ENCODE measurements at places on chromosomes 7 and 10. TPM values are rescaled to one million over a fixed set of nuclear protein-coding genes. Genes with fewer than 3 reads are reported as not detected.

DNA sequence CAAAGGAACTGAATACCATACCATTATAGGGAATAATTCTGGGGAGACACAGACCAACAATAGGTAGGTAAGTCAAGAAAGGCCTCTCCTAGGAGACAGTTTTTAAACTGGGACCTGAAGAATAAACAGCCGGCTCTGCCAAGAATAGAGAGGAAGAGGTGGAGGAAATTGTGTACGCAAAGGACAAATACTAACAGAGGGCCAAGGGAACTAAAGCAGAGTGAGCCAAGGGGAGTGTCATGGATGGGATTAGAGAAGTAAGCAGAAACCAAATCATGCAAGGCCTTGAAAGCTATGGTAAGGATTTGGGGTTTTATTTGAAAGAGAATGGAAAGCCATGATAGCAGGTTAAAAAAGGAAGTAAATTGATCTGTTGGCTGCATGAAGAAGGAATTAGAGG is 18.1 kb upstream of the ITGB8 start:
- no peak overlapping the region for H3K27ac ChIP-seq
- no peaks in the 10 kb centered on the region for H3K27me3 ChIP-seq
- H3K4me3 ChIP-seq: no peak overlapping the region
- H3K4me1 ChIP-seq: peaks cover 12% of the 10 kb centered on the region
- DNase-seq: no peak

Gene FZD8
- total RNA-seq: 8.7 TPM

- H3K27ac ChIP-seq: no peak overlapping the region
- no peak for DNase-seq
- H3K4me3 ChIP-seq: no peak overlapping the region
- H3K36me3 ChIP-seq: no peaks in the 10 kb centered on the region
Observed at GRCh38 chr7:48627164-48627563, 297.2 kb upstream of the CDC14C start.

- no peaks in the 10 kb centered on the region for H3K27me3 ChIP-seq
- H3K4me3 ChIP-seq: no peak overlapping the region
- H3K36me3 ChIP-seq: no peaks in the 10 kb centered on the region
- DNase-seq: no peak
Observed at GRCh38 chr10:32131388-32131787, 75.2 kb upstream of the KIF5B start.

Gene FAM149B1
- 13.6 TPM for total RNA-seq

Gene SVOPL
- 1.4 TPM for total RNA-seq

DNA sequence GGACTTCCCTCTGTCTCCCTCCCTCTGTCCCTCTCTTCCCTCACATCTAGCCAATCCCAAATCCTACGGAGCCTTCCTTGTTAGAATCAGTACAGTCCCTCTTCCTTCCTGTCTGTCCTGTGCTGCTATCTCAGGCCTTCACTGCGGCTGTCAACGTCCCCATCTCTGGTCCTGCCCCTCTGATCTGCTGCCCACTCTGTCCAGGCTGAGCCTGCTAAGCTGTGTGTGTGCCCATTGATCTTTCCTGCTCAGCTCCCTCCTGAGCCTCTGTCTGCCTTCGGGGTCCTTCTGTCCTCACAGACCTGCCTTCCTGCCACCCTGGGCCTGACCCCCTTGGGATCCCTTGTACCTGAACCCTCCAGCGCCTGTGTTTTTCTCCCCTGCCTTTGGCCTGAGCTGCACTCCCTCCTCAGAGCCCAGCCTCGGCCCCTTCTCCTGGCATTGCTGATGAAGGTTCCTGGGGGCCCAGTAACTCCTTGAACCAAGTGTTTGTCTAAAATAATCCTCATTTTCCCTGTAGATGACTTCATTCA is 182.1 kb upstream of the SHH start:
- no peaks in the 10 kb centered on the region for H3K36me3 ChIP-seq
- H3K27me3 ChIP-seq: no peaks in the 10 kb centered on the region
- no peaks in the 10 kb centered on the region for H3K4me1 ChIP-seq

- H3K27ac ChIP-seq: no peak overlapping the region
- no peaks in the 10 kb centered on the region for H3K27me3 ChIP-seq
- peaks cover 13% of the 10 kb centered on the region for H3K4me1 ChIP-seq
- no peaks in the 10 kb centered on the region for H3K36me3 ChIP-seq
- H3K4me3 ChIP-seq: no peak overlapping the region
- no peak for DNase-seq
Observed at GRCh38 chr10:44253769-44254462, 131.0 kb downstream of the CXCL12 start.

DNA sequence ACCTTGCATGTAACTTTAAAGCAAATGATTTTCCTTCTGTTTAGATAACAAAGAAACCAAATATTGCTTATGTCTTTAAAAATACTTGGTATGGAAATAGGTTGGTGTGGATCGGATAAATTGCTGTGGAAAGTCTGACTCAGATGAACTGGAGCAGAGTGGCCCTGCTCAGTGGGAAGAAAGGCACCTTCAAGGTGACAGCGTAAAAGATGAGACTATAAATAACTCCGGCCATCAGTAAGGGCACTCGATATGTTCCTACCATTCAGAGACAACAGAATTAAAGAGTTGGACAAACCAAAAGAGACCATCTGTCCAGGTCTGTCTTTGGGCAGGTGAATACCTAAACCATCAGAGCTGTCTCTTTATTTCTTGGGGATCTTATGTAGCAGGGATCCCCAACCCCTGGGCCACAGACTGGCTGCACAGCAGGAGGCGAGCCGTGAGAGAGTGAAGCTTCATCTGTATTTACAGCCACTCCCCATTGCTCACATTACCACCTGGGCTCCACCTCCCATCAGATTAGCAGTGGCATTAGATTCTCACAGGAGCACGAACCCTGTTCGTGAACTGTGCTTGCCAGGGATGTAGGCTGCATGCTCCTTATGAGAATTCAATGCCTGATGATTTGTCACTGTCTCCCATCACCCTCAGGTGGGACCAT is 357.1 kb downstream of the PRPF18 start:
- H3K4me3 ChIP-seq: no peak overlapping the region
- H3K27me3 ChIP-seq: no peaks in the 10 kb centered on the region
- peak; percentile 50 for DNase-seq
- no peaks in the 10 kb centered on the region for H3K36me3 ChIP-seq
- peaks cover 18% of the 10 kb centered on the region for H3K4me1 ChIP-seq

- H3K27ac ChIP-seq: no peak overlapping the region
- no peaks in the 10 kb centered on the region for H3K27me3 ChIP-seq
- DNase-seq: no peak
- H3K4me1 ChIP-seq: no peaks in the 10 kb centered on the region
- H3K36me3 ChIP-seq: no peaks in the 10 kb centered on the region
Observed at GRCh38 chr10:123597676-123598075, 68.5 kb upstream of the GPR26 start.

DNA sequence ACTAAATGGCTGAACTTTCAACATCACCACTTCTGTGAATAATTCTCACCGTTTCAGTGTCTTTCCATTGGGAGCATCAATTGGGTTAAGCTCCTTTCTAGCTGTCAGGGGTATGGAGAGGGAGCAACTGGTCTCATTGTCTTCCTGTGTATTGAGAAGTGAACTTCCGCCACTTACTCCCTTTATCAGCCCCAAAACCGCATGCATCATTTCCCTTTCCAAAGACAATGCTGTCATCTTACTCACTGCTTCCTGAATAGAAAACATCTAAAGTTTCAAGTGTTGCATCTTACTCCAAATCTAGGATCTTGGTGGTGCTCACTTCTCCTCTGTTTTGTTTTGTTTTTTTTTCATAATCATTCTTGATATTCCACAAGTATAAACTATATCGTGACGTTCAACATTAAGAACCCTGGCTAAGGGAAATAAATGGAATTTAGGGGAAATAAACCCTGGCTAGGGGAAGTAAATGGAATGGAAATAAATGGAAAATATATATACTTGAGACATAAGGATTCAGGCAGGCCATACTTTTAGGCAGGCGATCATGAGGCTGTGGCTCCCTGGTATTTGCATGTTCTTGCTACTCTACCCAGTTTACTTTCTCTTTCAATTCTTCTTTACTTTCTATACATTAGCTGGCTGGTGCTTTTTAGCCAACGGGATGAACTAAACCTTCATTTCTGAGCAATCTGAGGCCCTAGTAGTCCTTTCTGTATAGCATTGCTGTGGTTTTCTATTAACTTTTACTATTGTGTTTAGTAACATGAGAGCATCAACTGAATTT is 371.9 kb downstream of the BMPER start:
- H3K4me3 ChIP-seq: no peak overlapping the region
- H3K27ac ChIP-seq: no peak overlapping the region
- no peaks in the 10 kb centered on the region for H3K4me1 ChIP-seq

GRCh38 chr7:137462074-137462715 is 118.7 kb upstream of the PTN start:
- H3K4me1 ChIP-seq: no peaks in the 10 kb centered on the region
- H3K4me3 ChIP-seq: no peak overlapping the region
- H3K27me3 ChIP-seq: no peaks in the 10 kb centered on the region
- DNase-seq: no peak
- no peaks in the 10 kb centered on the region for H3K36me3 ChIP-seq
- no peak overlapping the region for H3K27ac ChIP-seq

DNA sequence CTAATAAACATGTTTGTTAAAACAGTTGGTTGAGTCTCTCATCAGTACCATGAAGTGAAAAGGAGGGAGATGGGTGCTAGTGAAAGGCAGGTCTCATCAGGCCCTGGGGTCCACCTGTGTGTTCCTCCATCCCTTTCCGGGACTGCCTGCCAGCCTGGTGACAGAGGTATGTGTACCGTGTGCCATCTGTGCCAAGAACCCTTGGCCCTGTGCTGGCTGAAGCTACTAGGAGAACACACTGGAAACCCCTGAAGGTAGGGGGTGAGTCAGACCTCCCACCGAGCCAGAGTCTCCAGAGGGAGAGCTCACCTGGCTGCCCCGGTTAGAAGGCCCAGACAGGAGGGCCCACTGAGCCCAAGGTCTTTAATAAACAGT is 2.3 kb downstream of the DDIT4 start:
- H3K4me1 ChIP-seq: peaks cover 30% of the 10 kb centered on the region
- no peaks in the 10 kb centered on the region for H3K27me3 ChIP-seq
- H3K36me3 ChIP-seq: peaks cover 6% of the 10 kb centered on the region
- peak overlapping the region; percentile 98 for H3K4me3 ChIP-seq

DNA sequence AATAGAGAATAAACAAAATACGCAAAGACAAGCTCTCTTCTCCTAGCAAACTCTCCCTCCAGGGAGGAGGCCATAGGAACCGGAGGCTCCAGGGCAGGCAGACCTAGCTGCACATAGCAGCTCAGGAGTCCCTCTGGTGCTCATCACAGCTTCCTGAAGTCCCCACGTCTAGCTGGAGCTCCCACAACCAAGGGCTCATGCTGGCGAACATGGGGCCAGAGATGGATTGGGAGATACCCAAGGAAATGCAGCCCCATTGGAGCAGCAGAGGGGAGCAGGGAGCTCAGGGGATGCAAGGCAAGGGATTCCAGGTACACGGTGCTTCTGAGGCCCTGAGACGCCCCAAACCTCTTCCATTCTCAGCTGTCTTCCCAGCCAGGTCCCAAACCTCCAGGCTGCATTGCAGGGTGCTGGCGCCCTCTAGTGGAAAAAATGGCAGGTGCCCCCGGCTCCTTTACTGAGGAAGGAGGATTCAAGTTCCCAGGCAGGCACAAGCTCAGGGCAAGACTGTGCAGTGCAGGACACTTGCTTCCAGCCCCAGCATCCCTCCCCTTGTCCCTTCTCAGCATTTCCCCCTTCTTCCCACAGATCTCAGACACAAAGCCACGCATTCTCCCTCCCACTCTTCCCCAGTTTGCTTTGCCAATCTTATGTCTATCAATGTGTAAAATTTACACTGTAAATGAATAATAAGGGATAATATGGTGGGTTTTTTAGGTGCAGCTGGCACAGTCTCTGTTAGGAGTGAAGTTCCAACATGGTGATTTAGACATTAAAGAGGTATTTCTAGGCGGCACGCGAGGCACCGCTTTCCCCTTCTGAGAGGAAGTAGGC is 46.2 kb downstream of the GPAM start:
- H3K27ac ChIP-seq: no peak overlapping the region
- no peaks in the 10 kb centered on the region for H3K27me3 ChIP-seq
- H3K4me3 ChIP-seq: no peak overlapping the region
- no peaks in the 10 kb centered on the region for H3K4me1 ChIP-seq
- peak; percentile 93 for DNase-seq
- no peaks in the 10 kb centered on the region for H3K36me3 ChIP-seq

- H3K4me1 ChIP-seq: peaks cover 11% of the 10 kb centered on the region
- no peak overlapping the region for H3K4me3 ChIP-seq
- peaks cover 4% of the 10 kb centered on the region for H3K36me3 ChIP-seq
- no peaks in the 10 kb centered on the region for H3K27me3 ChIP-seq
- peak; percentile 76 for DNase-seq
Observed at GRCh38 chr10:72337039-72337629, 17.6 kb downstream of the DNAJB12 start.

Gene GDF10
- total RNA-seq: 0.43 TPM

DNA sequence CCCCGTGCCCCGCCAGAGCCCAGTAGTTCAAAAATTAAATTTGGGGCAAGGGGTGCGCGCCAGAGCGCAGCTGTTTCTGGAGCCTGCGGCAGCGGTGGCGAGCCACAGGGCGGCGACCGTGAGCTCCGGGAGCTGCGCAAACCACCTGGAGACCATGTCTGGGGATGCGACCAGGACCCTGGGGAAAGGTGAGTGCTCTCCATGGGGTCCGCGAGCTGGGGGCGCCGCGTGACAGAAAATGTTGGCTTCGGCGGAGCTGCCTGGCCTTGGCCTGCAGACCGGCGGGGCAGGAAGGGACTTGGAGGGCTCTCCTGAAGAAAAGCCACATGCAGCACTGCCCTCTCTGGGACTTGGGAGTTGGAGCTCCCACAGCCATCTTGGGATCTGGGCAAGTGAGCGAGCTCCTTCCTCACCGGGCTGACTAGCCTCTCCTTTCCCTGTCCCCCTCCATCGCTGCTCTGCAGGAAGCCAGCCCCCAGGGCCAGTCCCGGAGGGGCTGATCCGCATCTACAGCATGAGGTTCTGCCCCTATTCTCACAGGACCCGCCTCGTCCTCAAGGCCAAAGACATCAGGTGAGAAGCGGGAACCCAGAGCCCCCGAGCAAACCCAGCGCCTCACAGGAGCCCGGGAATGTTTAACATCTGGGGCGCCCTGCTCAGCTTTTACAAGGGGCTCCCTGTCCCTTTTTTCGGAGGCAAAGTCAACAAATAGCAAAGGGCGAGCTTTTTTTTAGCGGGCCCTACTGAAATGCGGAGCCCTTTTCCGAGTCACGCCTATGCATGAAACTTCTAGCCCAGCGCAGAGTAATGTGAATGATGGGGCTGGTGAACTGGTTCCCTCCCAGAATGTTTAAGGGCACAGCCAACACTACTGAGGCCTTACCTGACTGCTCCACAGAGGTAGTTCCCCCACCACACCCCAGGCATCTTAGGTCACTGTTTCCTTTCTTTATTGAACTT is 6.1 kb downstream of the GSTO2 start:
- no peaks in the 10 kb centered on the region for H3K36me3 ChIP-seq
- H3K4me1 ChIP-seq: peaks cover 17% of the 10 kb centered on the region
- H3K27me3 ChIP-seq: 0 out of 2 replicates have a peak, but pooled peaks cover 8% of the 10 kb centered on the region
- H3K27ac ChIP-seq: no peak overlapping the region
- DNase-seq: peak; percentile 84
- peak overlapping the region; percentile 82 for H3K4me3 ChIP-seq

DNA sequence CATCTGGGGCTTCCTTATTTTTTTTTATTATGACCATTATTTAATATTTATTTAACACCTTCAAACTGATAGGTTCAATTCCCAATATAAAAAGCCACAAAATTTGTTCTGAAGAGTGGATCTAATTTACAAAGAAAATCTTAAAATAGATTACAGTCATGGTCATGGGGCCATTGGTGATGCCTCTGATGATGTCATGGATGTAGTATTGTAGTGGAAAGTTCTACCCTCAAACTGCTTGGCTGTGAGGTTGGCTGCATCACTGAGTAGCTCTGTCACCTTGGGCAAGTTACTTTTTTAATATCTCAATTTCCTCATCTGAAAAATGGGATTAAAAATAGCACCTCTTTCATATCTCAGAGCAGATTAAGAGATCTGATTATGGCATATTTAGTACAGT is 128.5 kb downstream of the DKK1 start:
- H3K27ac ChIP-seq: no peak overlapping the region
- H3K27me3 ChIP-seq: no peaks in the 10 kb centered on the region
- DNase-seq: no peak
- H3K36me3 ChIP-seq: no peaks in the 10 kb centered on the region
- H3K4me3 ChIP-seq: no peak overlapping the region
- peaks cover 15% of the 10 kb centered on the region for H3K4me1 ChIP-seq

Gene EIF5AL1
- 2.0 TPM for total RNA-seq

Data from GM23338 (cell line).